RWPE1 (cell line): ENCODE measurements at places on chromosomes 4 and X.

DNA sequence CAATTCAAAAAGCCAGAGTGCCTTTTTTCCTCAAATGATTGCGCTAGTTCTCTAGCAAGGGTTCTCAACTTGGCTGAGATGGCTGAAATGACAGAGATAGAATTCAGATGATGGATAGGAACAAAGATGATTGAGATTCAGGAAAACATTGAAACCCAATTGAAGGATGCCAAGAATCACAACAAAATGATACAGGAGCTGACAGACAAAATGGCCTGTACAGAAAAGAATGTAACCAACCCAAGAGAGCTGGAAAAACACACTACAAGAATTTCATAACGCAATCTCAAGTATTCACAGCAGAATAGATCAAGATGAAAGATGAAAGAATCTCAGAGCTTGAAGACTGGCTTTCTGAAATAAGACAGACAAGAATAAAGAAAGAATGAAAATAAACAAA is 51.7 kb upstream of the MMAA start:
- no peak for DNase-seq

GRCh38 chr4:178470996-178471784 is 1029.0 kb upstream of the AGA start:
- no peak for DNase-seq

GRCh38 chrX:68175562-68175961 is 257.7 kb downstream of the OPHN1 start:
- DNase-seq, result peak; percentile 5

GRCh38 chr4:186755550-186756519 is 32.2 kb upstream of the FAT1 start:
- no peak for DNase-seq

DNA sequence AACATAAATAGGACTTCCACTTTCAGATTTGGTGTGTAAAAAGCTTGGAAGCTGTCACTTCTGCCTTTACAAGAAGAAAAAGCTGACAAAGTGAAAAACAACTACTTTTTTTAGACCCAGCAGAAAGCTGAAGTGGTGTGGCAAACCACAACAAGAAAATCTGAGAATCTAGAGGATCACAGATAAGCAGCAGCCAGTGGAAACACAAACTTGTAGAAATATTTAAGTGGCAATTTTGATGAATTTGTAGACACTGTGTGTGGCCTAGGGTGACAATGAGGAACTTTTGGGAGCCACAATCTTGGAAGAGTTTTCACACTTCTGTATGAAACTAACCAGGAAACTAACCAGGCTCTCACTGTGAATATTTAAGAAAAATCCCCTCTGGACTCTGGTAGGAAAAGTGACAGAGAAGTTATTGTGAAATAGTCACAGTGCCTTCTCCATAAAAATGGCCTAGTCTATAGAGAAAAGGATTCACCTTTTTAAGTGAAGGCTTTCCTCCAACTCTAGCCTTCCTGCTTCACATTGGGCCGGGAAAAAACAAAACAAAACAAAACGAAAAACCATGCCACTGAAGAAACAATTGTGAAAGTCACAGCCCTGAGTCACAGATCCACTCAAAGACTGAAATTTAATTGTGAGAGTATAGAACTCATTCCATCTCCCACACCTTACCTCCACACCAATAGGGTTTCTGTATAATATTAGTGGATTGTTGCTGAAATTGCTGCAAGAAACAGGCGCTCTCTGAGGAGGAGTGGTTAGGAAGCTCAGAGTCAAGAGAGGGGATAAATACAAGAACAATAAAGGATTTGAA is 26.7 kb upstream of the GUCY1A1 start:
- DNase-seq, result no peak

GRCh38 chr4:52657618-52658501 is 1.2 kb downstream of the USP46 start:
- no peak for DNase-seq
